ENCODE measurements at places on chromosomes 12 and 14.

DNA sequence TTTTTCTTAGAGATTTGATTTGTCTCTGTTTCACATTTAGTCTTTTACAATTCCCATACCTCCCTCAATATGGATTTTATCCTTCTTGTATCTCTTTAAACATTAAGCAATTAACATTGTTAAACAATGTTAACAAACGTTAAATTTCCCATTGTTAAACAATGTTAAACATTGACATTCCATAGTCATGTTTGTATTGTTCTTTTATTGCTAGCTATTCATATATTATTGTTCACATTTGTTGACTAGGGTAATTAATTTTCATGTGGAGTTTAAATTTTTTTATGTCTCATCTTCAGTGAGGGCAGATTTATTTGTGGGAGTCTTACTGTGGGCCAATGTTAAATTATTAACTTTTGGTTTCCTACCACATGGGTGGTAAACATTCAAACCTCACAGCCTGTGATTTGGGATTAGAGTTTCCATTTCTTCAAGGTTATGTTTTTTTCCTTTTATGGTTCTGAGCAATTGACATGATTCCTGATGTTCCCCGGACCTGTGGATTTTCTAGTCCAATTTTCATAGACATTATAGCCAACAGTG, 294.3 kb downstream of the ALG10B start:
- DNase-seq = no peak

GRCh38 chr12:110317911-110318310, 36.9 kb downstream of the ATP2A2 start:
- no peak for DNase-seq

DNA sequence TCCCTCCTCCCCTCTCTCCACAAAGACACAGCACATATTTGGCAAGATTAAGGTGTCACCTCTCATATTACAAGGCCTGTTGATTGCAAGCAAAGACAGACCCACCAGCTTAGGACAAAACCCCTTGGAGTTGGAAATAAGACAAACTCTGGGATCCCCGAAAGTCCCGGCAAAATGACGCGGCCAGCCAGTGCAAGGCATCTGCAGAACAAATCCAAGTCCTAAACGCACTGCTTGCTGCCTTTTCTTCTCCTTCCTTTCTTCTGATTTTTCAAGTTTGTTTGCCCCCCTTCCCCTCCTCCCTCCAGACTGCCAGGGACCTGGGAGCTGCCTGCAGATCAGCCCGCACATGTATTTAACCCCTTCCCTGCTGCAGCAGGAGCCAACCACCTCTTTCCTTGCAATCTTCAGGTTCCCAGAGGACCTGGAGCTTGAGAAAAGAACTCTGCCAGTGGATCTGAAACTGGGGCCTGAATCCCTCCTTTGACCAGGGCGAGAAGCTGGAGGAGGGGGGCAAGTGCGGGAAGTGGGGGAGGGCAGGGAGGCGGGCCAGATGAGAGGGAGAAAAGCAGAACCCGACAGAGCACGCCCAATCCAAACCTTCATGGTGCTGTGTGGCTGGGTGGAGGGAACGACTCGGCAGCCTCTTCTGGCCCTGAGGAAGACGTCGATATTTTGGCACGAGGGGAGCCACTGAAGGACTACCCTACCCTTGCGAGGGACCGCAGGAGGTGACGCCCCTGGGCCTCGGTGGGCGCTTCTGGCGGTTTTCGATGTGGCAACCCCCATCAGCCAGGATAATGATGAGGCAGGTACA, 2.0 kb upstream of the NTF3 start:
- DNase-seq = no peak

- DNase-seq = no peak
These were observed 145.1 kb upstream of the DIO2 start for GRCh38 chr14:80356413-80356812.

DNA sequence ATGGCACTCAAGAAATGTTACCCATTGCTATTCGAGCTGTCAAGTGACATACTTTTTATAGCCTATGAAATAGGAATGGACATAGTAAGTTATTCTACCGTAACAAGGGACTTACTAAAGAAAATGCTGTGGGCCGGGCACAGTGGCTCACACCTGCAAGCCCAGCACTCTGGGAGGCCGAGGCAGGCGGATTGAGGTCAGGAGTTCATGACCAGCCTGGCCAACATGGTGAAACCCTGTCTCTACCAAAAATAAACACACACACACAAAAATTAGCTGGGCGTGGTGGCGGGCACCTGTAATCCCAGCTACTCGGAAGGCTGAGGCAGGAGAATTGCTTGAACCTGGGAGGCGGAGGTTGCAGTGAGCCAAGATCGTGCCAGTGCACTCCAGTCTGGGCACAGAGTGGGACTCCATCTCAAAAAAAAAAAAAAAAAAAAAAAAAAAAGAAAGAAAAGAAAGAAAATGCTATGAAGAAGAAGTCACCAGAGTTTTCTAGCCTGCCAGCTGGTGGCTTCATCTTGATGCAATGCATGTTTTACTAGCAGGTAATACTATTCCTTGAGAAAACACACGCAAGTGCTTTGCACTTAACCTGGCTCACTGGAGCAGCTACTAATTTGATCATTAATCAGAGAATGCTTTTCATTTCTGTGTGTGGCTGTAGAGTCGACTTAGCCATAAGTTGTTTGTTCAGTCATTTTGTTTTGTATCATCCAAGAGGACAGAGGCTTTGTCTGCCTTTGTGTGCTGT, 166.7 kb upstream of the MYL2 start:
- DNase-seq = no peak

DNA sequence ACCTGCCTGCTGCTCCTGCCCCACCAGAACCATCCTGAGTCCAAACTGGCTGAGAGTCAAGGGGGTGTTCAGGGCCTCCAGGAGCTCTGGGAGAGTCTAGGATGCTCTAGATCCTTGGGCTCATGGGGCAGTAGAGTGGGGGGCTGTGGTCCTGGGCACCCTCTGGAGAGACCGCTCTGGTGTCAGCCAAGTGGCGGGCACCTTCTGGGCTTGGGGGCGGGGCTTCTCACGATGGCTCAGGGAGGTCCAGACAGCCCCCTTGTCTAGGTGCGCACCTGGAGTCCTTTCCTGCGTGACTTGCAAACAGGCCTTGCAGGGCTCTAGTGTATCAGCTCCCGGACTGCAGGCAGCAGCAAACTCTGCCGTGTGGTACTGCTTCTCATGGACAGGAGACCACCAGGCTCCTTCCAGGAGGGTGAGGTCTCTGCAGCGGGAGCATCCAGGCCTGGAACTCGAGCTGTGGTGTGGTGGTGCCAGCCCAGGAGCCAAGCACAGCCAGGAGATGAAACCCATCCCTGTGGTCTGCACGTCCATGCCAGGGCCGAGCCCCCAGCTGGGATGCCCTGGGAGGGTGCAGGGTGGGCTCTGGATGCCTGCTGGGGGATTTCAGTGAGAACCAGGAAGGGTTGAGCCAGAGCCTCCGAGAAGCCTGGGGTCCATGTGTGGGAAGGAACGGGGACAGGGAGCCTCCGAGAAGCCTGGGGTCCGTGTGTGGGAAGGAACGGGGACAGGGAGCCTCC, 15.0 kb downstream of the PACS2 start:
- DNase-seq = no peak

DNA sequence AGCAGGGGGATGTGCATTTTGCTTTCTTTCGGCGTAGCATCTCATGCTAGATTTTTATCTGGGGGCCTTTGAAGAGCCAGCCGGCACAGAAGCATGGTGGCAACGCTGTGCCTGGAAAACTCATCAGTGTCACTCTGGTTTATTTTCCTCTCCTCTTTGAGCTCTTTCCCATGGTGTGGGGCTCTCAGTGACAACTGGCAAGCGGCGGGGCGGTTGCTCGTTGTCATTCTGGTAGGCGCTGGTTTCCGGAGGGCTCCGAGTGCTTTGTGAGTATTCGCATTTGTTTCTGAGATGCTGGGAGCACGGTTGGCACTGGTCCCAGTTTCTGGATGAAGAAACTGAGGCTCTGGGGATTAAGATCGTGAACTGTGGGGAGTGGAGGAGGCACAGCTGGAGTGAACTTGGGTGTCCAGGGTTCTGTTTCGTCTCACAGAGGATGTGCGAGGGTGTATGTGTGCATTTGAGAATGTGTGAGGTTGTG, 23.3 kb downstream of the TPCN1 start:
- DNase-seq = no peak

DNA sequence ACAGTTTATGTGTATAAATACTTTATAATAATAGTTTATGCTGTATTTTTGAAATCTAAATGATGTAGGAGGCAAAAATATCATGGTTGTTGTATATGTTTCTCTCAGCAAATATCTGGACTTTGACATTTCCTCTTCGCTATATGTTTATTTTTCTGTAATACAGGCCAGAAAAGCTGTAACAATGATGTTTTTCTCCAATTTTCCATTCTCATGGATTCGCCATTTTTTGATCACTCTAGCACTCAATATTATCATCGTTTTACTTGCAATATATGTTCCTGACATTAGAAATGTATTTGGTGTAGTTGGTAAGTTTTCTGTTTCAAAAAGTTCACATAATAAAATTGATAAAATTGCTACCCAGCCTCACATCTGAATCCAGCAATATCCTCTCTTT, 70.6 kb downstream of the SLC38A6 start:
- DNase-seq = no peak

DNA sequence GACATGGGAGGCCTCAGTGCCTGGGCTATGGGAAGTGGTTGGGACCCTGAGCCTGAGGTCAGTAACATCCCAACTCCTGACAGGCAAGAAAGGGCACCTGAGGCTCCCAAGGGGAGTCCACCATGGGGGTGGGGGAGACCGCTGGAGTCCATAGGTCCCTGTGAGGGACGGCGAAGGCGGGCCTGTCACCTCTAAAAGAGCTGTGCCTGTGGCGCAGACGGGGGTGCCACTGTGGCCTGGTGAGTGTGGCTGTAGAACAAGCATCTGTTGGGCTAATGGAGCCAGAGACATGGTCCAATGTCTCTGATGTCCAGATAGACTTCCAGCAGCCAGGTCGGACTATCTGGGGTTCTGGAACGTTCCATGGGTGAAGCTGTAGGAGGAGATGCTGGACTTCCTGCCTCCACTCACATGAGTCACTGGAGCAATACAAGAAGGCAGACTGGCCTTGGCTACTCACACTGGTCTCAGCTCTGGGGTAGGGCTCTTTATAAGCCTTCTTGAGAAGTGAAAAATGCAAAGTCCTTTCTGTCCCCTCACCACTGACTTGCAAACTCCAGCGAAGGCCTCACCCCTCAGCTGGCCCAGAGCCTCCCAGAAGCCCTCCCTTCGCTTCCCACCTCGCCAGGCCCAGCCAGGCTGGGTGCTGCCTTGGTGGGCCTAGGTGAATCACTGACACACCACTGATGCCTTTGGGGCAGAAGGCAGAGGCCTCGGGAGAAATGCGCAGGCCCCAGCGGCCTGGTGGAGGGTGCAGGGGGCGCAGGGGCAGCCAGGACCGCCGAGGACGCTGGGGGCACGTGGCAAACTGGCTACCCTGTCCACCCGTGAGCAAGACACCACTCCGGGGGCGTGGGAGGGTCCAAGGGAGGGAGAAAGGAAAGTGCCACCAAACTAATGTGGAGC, 1.1 kb upstream of the TRAF3 start:
- DNase-seq = no peak

GRCh38 chr12:71024281-71024680, 103.7 kb upstream of the PTPRR start:
- no peak for DNase-seq

- no peak for DNase-seq
These were observed 7.6 kb downstream of the CALCOCO1 start for GRCh38 chr12:53719649-53720048.

DNA sequence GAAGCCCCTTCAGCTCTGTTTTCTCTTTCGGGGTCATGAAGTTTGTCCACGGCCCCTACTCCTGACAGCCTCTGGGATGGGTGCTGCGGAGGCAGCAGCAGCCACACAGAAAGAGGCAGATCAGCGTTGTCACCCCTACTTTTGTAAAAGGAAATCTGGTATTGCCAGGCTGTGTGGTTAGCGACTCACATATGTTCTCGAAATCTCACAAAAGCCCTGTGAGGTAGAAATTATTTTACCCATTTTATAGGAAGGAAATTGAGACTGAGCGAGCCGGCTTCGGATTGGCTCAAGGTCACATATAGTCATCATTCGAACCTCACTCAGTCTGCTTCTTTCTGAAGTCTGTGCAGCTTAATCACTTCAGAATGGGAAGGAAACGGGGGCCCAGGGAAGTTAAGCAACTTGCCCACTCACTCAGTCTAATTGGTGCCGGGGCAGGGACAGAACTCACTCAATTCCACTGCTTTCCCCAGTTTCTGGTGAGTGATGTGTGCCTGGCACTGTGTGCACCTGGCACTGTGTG, 1.1 kb upstream of the CKAP4 start:
- no peak for DNase-seq

DNA sequence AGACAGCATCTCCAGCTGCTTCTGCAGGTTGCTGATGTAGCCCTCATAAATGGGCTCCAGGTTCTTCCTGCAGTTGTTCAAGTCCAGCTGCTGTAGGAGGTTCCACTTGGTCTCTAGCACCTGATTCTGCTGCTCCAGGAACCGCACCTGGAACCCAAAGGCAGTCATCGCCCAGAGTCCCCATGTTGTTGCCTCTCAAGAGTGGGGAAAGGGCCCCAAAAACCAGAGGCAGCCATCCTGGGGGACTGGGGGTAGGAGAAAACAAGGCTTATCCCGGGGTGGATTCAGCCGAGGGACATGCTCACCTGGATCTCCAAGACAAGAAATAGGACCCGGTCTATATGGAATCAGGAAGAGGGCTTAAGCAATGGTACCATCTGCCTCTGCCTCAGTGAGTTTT, 2.3 kb downstream of the KRT72 start:
- no peak for DNase-seq

- no peak for DNase-seq
These were observed 13.1 kb upstream of the TMEM119 start for GRCh38 chr12:108610856-108611605.

DNA sequence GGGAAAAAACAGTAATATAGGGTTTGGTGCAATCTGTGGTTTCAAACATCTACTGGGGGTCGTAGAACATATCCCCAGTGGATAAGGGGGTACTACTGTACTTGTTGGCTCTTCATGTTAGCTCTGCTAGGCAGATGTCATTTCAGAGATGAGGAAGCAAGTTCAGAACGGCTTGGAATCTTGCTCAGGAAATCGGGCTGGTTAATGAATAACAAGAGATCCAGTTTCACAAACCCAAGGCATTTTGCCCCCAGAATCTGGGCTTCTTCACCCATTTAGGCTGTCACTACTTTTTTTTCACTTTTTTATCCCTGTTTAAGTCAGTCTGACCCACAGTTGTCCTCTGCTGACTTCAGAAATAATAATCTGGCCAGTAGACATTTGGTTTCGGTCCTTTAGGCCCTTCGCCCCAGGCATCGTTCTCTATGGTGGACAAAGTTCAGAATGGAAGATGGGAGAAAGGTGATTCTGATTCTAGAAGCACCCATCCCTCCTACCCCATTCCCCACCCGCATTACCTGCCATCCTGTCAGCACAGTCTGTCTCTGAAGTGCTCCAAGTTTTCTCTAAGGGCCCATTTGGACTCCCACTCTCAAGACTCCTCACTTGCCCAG, 4.5 kb downstream of the SUOX start:
- no peak for DNase-seq
